ENCODE measurements at places on chromosomes 12 and 14.

DNA sequence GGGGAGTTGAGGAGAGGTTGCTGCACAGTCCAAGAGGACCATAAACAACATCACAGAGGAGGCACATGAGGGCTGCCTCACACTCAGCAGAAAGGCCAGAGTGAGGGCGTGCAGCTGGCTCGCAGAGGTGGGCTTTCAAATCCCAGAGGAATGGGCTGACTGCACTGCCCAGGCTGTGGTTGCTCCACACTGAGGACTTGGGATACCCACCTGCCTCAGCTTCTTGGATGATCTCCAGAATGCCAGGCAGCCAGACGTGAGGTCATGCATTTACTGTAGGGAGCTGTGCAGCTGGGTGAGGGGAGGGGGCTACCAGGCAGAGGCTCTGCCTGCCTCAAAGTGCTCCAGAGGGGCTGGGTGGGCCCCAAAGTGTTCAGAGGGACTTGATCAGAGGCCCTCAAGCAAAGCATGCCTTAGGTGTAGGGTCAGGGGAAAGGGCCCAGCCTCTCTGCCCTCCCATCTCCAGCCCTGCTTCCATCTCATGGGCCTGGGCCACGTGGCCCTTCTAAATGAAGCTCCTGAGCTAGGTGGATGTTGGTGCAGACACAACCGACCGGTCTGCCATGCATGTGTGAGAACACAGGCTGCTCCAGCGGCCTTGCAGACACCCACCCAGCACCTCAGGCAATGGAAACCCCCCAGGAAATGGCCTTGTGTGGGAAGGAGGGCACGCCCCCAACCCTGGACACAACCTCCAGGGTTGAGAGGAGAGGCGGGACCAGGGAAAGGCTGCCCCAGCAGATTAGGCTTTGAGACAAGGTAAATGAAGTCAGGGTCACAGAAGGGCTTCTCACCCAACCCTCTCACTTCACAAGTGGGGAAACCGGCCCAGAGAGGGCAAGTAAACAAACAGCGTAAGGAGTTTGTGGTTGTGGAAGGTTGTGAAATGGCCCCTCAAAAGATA, 90.8 kb downstream of the NTF3 start:
- DNase-seq: no peak

DNA sequence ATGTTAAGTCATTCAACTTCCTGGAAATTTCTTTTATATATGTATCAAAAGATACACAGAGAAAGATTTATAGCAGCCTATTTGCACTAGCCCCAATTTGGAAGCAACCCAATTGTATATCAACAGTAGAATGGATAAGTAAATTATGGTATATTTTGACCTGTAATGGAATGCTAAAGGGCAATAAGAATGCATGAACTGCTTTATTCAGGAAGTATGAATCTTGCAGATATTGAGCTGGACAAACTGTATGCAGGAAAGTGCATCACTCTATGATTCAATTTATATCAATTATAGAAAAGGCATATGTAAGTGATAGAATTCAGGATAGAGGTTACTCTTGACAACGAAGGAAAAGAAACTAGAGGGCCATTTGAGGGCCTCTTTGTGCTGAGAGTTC, 913.1 kb upstream of the FBXO33 start:
- no peak for DNase-seq

DNA sequence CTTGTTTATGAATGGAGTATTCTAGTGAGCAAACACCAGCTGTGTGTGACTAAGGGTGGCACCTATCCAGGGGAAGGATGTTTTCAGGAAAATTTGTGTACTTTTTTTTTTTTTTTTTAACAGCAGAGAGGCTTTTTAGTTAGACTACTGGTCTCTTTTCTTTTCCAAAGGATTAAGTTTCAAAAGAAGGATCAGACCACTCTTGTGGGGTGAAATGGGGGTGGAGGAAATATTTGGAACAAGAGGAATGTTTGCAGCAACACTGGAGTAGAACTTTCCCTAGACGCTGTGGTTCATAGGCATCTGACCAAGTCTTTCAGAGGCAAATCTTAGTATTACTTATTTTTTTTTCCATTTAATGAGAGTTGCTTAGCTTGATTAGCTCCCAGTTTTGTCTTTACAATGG, 21.1 kb downstream of the NUBPL start:
- no peak for DNase-seq

GRCh38 chr12:7129287-7129871, 690 bp upstream of the RBP5 start:
- DNase-seq: no peak

DNA sequence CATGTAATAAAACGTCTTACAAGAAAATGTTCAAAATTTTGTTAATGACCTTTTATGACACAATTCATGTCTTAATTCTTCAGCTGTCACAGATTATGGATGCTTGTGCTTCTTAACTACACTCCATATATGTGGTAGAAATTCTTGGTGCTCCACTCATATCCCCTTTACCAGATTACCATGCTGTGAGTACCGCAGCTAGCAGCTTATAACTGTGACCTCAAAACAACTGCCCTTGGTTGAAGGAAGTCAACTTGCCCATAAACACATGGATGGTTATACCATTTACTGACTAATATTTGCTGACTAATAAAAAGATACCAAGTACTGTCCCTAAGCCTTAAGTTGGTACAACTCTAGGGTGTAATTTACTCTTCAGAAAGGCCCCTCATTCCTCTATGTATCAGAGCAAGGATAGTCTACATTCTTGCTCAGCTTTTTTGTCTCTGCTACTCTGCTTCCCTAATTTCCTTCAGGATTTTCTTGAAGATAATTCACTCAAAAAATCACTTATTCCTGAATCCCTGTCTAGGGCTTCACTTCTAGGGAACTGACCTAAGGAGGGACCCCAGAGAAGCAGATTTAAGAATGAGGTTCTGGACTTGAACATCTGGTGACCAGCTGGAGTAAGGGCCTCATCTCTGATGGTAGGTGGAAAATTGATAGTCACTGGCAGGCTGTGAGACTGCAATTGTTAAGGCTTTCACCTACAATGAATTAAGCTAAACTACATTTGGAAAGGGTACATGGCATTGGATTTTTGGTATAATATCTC, 152.3 kb downstream of the SLC6A15 start:
- no peak for DNase-seq

DNA sequence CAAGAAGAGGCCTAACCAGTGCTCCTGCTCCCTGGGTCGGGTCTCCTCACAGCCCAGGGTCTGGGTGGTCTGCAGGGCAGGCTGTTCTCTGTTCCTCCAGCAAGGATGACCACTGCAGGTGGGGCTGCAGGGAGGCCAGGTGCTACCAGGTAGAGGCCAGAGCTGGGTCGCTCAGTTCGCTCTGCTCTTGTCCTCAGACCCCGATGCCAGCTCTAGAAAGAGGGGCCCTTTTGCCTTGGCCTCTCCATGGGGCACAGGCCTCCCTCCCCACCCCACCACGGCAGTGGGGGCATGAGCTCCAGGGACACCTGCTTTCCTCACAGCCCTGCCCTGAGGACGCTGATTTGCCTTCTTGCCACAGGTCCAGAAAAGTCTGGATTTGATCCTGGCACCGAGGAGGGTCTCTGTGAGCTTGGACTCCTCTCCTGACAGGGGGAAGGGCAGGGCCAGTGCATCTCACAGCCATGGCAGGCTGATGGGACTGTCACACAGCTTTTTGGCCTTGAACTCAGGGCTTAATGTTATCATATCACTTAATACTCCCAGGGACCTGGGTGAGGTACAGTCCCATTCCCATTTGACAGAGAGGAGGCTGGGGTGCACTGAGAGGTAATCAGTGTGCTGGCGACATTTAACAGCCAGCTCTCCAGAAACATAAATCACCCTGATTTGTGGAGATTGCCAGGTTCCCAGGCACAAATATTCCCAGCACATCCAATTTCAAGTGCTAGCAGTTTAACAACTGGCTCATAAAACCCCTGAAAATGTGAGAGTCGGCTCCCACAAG, 273.0 kb upstream of the SFSWAP start:
- DNase-seq: no peak

DNA sequence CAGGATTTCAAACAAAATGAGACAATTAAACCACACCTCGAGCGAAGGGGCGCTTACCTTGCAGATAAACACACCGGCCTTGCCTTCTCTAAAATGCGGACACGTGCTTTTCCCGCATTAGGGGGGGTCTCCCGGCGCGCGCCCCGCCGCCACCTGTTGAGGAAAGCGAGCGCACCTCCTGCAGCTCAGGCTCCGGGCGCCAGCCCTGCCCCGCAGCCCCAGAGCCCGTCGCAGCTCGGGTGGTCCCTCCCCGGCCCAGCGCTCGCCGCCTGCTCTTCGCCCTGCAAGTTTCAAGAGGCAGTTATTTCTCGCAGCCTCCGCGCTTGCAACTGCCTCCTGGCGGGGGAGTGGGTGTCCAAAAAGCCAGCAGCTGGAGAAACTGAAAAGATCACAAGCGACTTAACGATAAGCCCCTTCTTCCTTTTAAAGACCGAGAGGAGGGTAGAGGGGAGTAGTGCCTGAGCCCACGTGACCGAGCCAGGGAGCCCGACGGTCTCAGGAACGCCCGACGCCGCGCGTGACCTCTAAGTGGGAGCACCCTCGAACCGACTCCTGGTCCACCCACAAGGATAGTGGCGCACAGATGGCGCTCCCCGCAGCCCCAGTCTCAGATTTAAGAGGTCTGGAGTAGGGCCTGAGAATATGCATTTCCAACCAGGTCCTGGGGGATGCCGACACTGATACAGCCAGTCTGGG, at the start of gene ESR2:
Gene ESR2, minus strand, starts transcription at position 396 of the 696 bp plus-strand sequence. CDS start 11,386 bp downstream, outside the sequence.
- DNase-seq: peak; percentile 24

DNA sequence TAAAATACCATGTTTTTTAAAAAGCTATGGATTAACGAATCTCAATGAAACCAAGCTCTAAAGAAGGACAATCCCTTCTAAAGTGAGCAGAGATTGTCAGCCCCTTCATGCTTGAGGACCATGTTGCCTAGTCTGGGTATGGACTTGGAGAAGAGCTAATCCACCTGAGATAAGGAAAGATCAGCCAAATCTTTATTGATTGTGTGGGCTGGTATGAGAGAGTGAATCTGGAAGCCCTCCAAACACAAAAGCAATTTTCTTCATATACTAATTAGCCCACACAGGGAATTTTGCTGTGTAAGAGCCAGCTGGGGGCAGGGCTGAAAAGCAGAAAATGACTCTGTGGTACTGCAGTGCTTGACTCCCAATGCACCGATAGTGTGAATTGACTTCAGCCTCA, 47.4 kb upstream of the DICER1 start:
- DNase-seq: no peak

DNA sequence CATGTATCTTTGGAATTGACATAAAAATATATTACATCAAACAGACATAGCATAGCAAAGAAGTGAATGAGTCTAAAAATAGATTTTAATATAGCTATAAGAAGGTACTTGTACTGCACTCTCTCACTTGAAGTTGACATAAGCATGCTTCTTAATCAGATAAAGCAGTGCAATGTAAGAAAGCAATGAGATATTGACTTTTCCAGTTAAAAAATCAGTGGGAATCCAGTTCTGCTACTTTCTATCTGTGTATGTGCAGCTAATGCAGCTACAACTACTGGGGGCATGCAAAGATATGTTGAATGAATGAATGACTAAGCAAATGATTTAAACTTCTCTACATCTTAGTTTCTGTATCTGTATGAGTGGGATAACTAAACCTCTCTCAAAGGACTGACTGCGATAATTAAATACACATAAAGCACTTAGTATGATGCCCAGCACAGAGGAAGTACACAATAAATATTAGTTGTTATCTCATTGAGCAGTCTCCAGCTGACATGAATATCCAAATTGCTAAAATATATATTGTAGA, 10.3 kb downstream of the WASHC3 start:
- no peak for DNase-seq

DNA sequence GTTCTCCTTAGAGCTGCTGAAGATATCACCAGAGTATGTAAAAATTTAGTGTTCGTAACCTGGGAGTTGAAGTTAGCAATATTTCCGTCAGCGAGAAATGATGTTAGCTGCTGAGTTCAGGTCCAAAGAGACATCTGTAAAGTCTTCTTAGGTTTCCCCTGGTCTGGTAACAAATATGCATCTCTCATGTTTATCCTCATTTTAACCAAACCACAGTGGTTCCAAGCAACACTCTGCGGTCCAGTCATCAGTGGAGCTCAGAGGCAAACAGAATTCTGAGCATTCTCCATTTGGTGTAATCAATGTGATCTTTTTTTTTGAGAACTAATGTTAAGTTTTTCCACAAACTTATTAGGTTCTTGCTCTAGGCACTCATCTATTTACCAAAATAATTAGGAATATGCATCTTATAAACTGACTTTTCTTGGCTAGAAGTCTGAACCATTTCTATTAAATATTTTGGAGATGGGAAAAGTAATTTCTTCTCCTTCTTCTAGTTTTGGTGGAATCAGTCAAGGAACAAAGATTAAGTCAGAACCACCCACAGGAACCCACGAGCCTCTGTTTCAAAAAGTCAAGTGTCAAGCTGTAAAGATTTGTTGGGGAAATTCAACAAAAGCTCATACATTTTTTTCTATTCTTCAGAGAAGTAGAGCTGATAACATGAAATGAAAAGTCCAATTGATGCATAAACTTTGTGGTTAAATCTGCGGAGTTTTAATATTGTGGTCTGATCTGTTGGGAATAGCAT, 64.7 kb downstream of the IFNG start:
- DNase-seq: no peak

DNA sequence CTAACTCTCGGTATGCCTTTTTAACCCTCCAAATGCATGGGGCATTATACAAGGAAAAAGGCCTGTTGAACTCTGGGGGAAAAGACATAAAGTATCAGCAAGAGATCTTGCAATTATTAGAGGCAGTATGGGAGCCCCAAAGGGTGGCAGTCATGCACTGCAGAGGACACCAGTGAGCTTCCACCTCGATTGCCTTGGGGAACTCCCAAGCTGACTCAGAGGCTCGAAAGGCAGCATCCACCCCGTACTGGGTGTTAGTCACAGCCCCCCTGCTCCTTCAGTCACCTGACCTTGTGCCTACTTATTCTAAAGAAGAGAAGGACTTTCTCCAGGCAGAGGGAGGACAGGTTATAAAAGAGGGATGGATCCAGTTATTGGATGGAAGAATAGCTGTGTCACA, 781.4 kb upstream of the TMEM132C start:
- DNase-seq: peak; percentile 19

- DNase-seq: no peak
Observed at GRCh38 chr12:15670756-15671155, 118.4 kb downstream of the EPS8 start.

GRCh38 chr12:132176920-132177551, 32.8 kb downstream of the NOC4L start:
- DNase-seq: no peak

DNA sequence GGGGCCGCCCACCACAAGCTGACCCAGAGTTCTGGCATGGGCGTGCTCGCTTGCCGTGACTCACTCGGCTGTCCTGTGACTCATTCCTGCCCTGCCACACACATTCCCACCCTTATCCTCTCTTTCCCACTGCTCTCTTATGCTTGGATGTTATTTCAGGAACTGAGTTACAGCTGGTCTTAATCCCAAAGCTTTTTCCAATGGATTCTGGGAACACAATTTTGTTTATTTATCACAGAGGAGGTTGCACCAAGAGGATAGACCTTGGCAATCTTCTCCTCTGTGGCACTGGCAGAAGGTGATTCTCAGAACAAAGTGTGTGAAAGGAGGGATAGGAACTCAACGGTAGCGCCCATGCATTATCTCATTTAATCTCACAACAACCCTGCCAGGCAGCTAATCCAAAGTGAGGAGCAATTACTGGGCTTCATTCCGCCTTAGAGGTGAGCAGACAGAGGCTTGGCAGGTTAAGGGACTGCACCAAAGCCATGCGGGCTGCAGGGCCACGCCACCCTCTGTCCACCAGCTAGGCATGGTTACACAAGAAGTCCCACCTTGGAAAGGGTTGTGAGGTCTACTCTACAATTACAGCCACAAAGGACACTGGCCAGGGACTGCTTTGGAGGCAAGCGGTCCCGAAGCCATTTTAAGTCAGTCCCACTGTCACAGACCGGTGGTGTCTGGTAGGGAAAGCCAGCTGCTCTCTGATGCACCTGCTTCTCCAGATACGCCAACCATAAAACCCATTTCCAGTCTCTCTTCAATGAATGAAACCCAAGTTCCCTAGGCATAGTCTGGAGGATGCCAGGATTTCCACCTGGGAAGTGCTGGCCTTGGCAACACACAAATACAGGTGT, 32.9 kb downstream of the SYNE3 start:
- DNase-seq: peak; percentile 17

Measured in hematopoietic multipotent progenitor cell treated with erythropoietin and hydrocortisone succinate and interleukin-3 and kit ligand, for 8 days (in vitro differentiated cells).